A549 treated with DMSO at 1 μM for 4 hours (cell line): ENCODE measurements at places on chromosomes 3 and 15. TPM values are rescaled to one million over a fixed set of nuclear protein-coding genes. Genes with fewer than 3 reads are reported as not detected.

Gene RNU6-1
- total RNA-seq = not detected in 5 replicates

Gene SCAMP2
- 60.9 to 73.2 TPM (median 67.6 TPM) in 5 replicates for total RNA-seq

Gene NOP10
- total RNA-seq = 543 to 591 TPM (median 551 TPM) in 5 replicates

Gene BOC
- total RNA-seq = 6.9 to 8.7 TPM (median 7.5 TPM) in 5 replicates

Gene SEMA7A
- total RNA-seq = 2.9 to 4.6 TPM (median 3.4 TPM) in 5 replicates

Gene OXTR
- 7.8 to 11.7 TPM (median 10.2 TPM) in 5 replicates for total RNA-seq

Gene SKOR1
- total RNA-seq = 0.03 to 0.04 TPM (median 0.03 TPM) in 3 of 5 replicates, not detected in the others

Gene CACNA2D3
- 0.03 to 0.05 TPM (median 0.05 TPM) in 3 of 5 replicates, not detected in the others for total RNA-seq
